ENCODE measurements at places on chromosomes 2 and 18.
A peak's percentile ranks its signal among the peaks of the same experiment; 100 is the strongest.

DNA sequence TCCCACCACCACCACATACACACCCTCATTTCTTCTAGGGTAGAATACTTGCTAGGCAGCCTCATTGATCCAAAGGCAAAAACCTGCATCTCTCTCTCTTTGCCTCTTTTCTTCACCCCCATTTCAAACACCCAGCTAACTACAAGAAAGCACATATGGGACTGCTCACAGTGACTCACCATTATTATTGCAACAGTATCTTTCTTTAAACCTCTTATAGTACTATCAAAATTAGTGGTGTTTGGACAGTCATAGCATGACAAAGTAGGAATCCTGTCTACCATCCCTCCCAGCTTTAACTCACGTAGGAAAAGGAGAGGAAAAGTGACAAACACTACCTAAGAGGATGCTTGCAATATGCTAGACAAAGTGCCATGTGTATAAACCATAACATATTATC lies 422.5 kb upstream of the CRIM1 start:
- no peak for DNase-seq

- no peak for DNase-seq
Observed at GRCh38 chr2:28348149-28348567, 44.5 kb upstream of the FOSL2 start.

DNA sequence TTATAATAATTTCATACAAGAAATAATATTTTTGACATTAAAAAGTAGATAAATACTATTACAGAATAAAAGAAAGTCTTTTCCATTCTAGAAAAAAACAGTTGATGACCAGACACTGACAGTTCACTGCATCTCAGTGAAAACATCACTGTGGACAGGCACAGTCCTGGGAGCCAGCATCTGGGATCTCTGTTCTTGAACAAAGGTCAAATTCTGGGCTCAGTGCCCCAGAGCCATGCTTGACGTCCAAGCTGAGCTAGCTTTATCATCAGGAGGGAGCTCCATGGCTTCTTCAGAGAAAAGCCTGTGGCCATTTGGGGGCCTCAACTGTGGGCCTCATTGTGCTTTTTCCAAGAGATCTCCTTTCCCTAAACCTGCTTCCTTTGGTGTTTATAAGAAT lies 86.1 kb upstream of the SRD5A2 start:
- no peak for DNase-seq

- DNase-seq = no peak
Observed at GRCh38 chr2:132419941-132420340, 3.3 kb downstream of the GPR39 start.

DNA sequence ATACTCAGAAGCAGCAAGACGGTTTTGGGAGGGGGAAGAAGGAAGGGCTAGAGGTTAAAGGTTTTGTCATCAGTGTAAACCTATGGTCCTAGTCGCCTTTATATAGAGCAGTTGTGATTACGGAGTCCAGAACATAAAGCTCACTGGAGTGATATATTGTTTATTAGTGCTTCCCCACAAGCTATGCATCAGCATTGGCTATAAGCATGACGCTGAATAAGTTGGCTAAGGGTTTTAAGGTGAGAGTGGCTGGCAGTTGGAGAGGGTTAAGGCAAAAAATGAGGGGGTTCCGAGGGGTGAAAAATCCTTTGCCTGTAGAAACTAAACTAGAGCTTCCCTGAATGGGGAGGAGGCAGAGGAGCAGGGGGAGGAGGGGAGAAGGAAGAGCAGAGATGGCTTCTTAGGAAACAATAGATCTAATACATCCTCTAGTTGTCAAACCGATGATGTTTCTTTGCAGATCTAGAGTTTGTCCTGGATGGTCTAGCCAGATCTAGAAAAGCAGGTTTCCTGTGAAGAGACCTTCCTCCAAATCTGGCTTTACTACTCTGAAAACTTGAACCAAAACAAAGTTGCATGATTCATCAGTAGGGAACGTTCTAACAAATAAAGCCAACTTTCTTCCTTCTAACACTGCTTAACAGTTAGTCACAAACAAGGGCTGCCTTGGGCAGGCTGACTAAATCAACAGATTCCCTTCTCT lies 2.5 kb downstream of the KLF7 start:
- peak; percentile 74 for DNase-seq
